Suppressor macrophage treated with lipopolysaccharide for 4 hours (primary cell): ENCODE measurements at places on chromosomes 1 and 21.

DNA sequence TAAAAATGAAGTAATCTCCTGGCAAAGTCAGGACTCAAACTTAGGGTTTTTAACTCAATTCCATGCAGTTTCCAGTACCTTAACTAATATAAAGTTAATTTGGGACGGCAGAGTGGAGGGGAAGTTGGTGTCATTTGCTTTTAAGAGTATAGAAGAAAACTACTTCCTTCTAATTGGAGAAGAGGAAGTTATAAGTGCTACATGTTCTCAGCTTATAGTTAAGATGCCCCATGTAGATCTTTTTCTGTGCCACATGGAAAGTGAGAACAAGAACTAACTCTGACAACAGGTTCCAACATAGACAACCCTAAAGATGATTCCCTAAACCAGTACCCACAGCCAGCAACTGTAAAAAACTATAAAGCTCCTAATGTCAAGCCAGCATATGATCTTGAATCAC lies 11.5 kb downstream of the RRAGC start:
- peak; percentile 64 for DNase-seq

GRCh38 chr1:193368302-193368701 lies 181.9 kb upstream of the B3GALT2 start:
- peak; percentile 43 for DNase-seq

DNA sequence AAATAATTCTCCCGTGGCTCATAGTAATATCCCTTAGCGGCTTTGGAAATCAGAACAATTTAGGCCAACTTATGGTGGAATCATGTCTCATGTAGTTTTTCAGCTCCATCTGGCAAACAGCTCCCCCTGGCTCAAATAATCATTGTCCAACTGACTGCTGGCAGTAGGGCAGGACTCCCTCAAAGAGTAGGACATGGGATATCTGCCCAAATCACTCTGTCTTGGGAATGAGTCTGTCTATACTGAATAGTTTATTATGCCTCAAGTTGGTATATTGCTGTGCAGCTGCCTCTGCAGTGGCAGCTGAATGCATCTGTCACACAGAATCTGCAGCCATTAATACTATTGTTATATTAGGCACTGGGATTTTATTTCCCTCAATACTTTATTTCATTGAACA lies 255.7 kb downstream of the COL11A1 start:
- DNase-seq, result no peak

GRCh38 chr1:32636914-32637645 lies 13.3 kb downstream of the ZBTB8OS start:
- peak; percentile 27 for DNase-seq

DNA sequence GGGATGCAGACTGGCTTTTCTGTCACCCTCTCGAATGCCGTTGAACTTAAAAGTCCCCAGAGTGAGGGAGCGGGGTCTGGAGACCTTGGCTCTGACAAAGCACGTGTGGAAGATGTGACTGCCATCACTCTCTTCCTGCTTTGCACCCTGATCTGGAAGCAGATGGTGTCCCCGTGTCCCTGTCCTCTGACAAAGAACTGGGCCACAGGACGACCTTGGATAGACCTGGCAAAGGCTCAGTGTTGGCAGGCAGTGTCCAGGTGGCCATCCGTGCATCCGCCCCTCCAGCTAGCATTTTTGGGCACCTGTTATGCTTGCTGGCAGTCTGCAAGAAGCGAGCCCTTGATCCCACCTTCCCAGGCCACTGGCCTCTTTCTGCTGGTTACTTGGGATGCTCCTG lies 27.4 kb downstream of the ARHGEF10L start:
- DNase-seq, result no peak

DNA sequence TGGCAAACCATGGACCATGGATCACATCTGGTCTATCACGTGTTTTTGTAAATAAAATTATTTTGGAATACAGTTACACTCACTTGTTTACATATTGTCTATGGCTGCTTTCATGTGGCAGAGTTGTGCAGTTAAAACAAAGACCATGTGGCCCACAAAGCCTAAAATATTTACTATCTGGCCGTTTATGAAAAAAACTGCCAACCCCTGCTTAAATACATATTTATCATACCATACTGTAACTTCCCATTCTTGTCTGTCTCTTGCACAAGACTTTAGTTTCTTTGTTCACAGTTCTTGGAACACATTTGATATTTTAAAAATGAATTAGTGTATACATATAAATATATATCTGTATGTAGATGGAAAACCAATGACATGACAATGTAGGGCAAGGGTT lies 141.5 kb downstream of the PAPPA2 start:
- DNase-seq, result no peak

- DNase-seq, result no peak
Measured at GRCh38 chr1:58353168-58353567, 193.4 kb downstream of the OMA1 start.

GRCh38 chr21:45536301-45537081 lies 5.7 kb downstream of the SLC19A1 start:
- no peak for DNase-seq

- DNase-seq, result no peak
Measured at GRCh38 chr21:29800056-29800455, 139.7 kb downstream of the GRIK1 start.

GRCh38 chr1:207948536-207949250 lies 37.8 kb upstream of the CD34 start:
- no peak for DNase-seq

DNA sequence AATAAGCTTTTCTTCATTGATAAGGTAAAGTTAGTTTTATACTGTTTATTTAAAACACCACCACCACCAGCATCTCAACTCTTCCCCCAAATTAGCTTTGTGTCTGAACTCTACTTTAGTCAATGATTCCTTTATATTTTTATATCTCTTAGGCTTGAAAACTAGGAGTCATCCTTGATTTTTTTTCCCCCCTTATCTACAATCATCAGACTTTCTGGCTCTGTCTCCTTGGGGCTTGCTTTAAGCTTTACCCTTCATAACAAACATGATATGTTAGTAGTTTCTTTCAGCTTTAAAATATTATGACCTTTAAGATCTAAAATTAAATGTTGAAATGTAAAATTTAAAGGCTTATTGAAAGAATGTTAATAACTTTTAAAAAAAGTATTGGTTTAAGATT lies 28.3 kb downstream of the HS2ST1 start:
- DNase-seq, result no peak

GRCh38 chr21:31383770-31384169 lies 39.7 kb upstream of the TIAM1 start:
- no peak for DNase-seq

- DNase-seq, result no peak
Measured at GRCh38 chr1:240284656-240285414, 193.2 kb downstream of the FMN2 start.

DNA sequence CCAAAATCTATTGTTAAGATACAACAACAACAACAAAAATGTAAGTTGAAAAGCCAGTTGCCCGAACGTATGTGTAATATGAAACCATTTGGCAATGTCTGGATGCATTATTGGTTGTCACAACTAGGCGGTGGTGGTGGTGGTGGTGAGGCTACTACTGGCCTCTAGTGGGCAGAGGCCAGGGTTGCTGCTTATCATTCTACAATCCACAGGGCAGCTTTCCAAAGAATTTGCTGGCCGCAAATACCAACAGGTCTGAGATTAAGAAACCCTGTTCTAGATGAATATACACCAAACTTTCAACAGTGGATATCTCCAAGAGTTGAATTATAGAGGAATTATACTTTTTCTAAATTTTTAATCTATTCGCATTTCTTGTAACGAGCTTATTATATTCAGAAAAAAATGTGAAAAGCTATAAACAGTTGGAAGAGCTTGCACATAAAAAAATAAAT lies 26.8 kb upstream of the ZNF697 start:
- DNase-seq, result no peak

GRCh38 chr1:221937155-221937953 lies 195.5 kb upstream of the DUSP10 start:
- no peak for DNase-seq

DNA sequence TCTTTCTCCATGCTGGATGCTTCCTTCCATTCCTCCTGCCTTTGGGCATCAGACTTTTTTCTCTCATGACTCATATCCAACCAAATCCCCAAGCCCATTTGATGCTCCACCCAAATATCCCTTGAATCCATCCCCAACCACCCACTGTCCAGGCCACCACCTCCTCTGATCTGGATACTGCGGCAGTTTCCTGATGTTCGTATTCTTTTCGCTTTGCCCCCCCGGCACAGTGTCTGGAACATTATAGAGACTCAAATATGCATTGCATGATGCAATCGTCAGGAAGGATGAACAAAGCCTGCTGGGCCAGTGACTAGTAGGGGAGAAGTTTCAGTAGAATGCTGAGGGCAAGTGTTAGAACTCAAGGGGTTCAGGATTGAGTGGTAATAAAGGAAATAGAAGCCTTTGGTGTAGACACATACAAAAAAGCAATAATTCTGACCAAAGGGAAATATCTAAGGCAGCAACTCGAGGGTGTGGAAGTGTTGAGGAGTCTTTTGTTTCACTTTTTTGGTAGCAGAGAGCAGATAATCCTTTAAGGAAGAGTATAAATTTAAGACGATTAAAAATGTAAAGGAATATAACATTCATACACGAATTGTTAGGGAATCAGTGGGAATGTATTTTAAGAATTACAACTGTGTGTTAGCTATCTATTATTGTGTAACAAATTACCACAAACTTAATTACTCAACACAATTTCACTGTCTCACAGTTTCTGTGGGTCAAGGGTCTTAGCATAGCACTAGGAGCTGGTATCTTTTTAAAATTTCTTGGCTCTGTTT lies 7.5 kb downstream of the S100A11 start:
- DNase-seq, result peak; percentile 61

DNA sequence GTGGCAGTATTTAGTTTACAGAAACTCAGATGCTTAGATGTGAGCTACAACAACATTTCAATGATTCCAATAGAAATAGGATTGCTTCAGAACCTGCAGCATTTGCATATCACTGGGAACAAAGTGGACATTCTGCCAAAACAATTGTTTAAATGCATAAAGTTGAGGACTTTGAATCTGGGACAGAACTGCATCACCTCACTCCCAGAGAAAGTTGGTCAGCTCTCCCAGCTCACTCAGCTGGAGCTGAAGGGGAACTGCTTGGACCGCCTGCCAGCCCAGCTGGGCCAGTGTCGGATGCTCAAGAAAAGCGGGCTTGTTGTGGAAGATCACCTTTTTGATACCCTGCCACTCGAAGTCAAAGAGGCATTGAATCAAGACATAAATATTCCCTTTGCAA lies 59.7 kb upstream of the ZNF326 start:
- DNase-seq, result no peak

DNA sequence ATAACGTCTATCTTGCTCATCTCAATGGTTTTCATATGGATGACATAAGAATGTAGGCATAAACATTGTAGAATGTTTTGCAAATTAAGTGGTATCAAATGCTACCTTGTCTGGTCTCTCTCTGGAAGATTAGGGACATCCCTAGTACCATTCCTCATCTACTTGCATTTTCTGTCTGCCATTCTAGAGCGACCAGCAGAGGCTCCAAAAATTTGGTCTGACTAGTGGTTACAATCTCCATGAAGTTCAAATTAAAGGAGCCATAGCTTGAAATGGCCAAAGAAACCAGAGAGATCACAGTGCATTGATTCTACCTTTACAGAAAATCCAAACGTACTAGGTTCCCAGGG lies 1.1 kb downstream of the CD84 start:
- DNase-seq, result peak; percentile 58

DNA sequence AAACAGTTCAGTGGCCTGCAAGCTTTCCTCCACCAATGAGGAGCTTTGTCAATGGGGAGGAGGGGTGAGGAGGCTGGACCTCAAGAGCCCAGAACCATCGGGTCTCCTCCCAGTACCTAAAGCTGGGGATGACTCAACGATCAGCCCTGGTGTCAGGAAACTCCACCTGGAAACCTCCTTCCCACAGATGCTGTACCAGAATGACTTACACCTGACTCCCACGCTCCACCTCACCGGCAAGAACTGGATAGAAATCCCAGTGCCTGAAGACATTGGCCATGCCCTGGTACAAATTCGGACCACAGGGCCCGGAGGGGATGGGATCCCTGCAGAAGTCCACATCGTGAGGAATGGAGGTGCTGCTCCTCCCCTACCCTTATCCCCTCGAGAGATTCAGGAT lies 11.4 kb downstream of the TMEM81 start:
- no peak for DNase-seq

GRCh38 chr1:94675373-94675772 lies 133.8 kb upstream of the F3 start:
- DNase-seq, result no peak

GRCh38 chr1:7386226-7387052 lies 384.7 kb upstream of the VAMP3 start:
- no peak for DNase-seq

- DNase-seq, result peak; percentile 35
Measured at GRCh38 chr1:114756009-114756892, 1.5 kb downstream of the CSDE1 start.

- DNase-seq, result no peak
Measured at GRCh38 chr1:224683936-224684335, 67.8 kb downstream of the CNIH3 start.

GRCh38 chr1:9907441-9907840 lies 2.6 kb downstream of the CTNNBIP1 start:
- DNase-seq, result no peak

DNA sequence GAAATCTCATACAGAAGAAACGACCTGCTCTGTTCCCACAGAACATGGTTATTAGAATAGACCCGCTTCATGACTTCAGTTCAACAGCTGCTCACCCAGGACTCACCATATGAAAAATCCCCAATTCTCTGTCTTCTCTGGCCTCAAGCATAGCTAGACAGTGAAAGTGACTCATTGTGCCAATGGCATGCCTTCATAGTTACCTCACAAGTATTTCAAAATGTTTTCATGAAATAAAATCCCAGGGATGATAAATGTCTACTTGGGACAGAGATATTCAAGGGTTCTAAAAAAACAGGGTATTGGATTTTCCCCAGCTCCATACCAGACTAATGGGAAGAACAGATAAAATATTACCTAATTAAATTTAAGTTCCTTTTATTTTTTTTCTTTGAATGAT lies 82.3 kb downstream of the NOTCH2 start:
- peak; percentile 93 for DNase-seq

GRCh38 chr1:1665815-1666251 lies 7.0 kb upstream of the CDK11B start:
- peak; percentile 39 for DNase-seq

DNA sequence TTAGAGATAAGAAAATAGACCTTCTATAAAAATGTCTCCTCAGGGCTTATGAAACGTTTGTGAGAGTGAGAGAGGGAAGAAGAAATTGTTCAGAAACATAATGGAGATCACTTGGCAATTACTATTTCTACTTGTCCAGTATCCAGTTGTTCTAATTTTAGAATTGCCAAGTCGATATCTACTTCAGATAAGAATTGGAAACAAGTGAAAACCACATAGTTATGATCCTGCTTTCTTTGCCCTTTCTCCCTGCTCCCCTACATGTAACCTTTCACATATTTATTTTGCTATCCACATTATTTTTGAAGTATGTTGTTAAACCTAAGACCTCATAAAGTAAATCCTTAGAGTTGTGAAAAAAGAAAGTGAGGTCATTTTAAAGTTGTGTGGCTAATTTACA lies 1154.7 kb upstream of the ADGRL2 start:
- DNase-seq, result no peak

GRCh38 chr1:98702976-98703375 lies 41.5 kb downstream of the SNX7 start:
- DNase-seq, result no peak

- no peak for DNase-seq
Measured at GRCh38 chr1:170075186-170075585, 691 bp upstream of the KIFAP3 start.

GRCh38 chr1:1356796-1357401 lies 1.5 kb downstream of the MXRA8 start:
- DNase-seq, result no peak

GRCh38 chr1:8203056-8203455 lies 114.9 kb upstream of the SLC45A1 start:
- DNase-seq, result no peak

GRCh38 chr21:46297338-46298271 lies 11.5 kb downstream of the YBEY start:
- DNase-seq, result no peak
